ENCODE measurements at places on chromosomes 3 and 15.

- DNase-seq = no peak
Observed at GRCh38 chr3:160801386-160802118, 45.5 kb downstream of the PPM1L start.

- DNase-seq = no peak
Observed at GRCh38 chr3:198030125-198030524, 70.1 kb downstream of the LMLN start.

GRCh38 chr3:116591236-116591635 lies 118.3 kb upstream of the TUSC7 start:
- no peak for DNase-seq

GRCh38 chr15:23401627-23402026 lies 45.4 kb downstream of the GOLGA6L2 start:
- DNase-seq = no peak

DNA sequence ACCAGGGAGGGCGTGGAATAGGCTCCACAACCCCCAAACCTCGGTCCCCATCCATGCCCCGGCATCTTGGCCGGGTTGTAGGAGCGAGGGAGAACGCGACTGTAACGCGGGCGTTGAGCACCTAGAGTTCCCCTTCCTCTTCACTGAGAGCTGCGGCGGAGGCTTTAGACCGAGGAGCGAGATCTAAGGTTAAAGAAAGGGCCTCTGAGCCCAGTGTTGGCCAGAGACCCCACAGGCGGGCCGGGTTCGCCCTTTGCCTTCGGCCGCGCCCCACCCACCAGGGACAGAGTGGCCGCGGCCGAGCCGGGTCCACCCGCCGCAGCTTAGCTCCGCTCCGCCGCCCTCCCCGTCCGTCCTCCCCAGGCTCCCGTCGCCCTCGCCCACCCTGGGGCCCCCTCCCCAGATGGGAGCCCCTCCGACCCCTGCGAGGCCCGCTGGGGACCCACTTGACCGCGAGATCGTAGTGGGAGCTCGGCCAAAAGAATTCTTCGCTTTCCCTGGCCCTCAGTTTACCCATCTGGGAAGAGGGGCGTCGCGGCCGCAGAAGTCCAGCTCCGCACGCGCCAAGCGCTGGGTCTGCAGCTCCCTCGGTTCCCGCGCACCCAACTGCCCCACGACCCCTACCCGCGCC lies 425 bp downstream of the ANPEP start:
- no peak for DNase-seq

GRCh38 chr3:94787734-94788270 lies 724.9 kb downstream of the NSUN3 start:
- no peak for DNase-seq

DNA sequence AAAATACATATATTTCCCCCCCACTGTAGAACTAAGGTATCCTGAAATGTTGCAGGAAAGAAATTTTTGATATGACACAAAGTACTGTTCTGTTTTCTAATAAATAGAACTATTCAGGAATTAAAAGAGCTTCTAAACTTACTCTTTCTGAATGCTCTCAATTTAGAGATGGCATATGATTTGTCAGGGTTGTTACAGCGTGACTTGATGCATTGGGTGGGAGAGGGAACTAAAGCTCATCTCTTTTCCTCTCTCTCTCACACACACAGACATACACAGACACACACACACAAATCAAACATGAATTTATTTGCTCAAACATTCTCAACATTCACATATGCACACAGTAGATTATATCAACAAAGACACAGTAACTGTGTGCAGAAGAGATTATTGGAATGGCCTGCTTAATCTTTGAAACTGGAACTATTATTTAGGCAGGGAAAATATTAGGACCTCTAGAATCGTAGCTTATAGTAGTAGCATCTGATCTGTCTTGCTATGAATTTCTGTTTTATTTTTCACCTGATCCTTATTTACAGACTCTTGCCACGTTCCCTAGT lies 807.4 kb upstream of the GBE1 start:
- DNase-seq = no peak

DNA sequence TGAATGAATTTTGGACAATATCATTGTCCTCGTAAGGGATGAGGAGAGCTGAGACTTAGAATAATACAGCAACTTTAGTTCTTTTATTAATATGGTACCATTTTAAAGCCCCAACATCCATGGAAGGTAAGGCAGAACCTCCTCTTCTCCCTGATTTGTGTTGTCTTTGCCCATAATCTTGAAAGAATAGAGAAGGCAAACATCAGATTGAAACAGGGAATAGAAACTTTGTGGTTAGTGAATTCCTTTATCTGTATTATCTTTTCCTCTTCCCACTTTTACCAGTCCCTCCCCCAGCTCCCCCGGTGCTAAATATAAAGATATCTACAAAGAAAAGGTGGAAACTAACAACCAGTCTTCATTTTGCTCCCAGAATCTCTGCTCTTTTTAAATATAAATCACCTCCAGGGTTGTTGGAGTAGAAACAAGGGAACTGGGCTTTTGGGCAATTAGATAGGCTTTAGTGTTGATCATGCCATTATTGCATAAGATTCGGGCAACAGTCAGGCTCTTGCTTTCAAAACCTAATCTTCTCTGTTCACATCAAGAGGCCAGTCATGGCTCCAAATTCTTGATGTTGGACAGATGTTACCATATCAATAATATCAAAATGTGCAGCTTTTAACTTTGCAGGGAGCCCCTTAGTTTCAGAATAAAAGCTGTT lies 32.5 kb downstream of the ITPR1 start:
- no peak for DNase-seq

- DNase-seq = no peak
Observed at GRCh38 chr3:60015032-60015705, 965.3 kb upstream of the CFAP20DC start.

DNA sequence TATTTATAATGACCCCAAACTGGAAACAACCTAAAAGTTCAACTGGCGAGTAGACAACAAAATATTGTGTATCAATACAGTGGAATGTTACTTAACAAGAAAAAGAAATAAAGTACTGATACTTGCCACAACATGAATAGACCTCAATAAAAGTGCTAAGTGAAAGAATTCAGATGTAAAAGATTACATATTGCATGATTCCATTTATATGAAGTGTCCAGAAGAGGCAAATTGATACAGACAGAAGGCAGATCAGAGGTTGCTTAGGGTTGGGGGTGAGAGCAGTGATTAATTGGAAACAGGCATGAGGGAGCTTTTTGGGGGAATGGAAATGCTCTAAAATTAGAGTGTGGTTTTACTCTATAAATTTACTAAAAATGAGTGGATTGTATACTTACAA lies 183.3 kb downstream of the SATB1 start:
- DNase-seq = no peak

DNA sequence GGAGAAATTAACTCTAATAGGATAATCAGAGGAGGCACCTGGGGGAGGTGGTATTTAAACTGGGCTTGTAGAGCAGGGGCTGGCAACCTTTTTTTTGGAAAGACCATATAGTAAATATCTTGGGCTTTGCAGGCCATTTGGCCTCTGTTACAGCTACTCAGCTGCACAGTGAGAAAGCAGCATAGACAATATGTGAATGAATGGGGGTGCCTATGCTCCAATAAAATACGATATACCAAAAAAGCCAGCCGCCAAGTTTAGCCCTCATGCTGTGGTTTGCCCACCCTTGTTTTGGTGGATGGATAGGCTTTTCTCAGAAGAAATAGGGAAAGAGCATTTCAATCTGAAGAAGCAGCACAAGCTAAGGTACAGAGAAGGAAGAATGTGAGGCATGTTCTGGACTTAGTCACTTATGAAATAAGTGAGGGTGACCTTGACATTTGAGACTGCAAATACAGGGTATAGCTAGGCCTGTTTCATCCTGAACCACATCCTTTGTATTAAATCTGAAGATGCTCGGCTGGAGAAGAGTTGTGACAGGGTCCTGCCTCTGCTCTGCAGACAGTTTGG lies 131.0 kb upstream of the NR2E3 start:
- DNase-seq = no peak

- DNase-seq = no peak
Observed at GRCh38 chr3:157515398-157515797, 12.2 kb upstream of the VEPH1 start.

DNA sequence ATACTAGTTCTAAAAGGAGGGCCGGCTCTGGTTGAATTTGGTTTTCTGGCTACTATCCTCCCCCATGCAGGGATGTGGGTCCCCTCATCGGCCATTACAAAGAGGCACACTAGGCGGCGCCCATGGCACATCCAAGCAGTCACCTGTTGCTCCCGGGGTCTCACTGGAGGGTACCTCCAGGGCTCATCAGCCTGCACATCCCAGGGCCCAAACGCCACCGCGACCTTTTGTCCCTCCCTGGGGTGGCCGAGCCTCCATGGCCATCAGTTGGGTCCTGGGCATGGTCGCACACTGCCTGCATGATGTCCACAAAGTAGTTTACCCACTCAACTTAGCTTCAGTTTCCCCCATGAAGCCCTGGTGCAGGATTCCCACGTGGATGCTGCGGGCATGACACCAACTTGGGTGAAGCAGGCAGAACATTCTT lies 28.3 kb downstream of the IDH3A start:
- no peak for DNase-seq

DNA sequence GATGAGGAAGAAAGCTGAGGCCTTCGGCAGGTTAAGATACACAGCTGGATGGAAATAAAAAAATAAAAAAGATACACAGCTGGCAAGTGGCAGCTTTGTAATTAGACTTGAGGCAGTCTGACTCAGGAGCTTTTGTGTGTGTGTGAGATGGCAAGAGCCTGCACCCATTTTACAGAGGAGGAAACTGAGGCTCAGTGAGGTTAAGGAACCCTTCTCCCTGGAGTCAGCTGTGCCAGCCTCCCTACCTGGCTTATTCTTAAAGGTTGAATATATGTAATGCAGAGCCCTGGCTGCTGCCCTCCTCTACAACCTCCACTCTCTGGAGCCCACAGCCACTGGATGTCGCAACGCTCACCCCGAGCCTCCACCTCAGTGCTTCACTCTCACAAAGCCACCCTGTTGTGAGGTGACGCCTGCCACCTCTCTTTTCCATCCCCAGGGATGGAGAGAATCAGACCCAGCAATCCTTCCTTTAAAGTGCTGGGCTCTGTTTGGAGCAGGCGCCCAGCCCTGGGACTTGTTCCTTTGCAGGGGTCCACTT lies 20.6 kb upstream of the FAM107A start:
- DNase-seq = no peak

DNA sequence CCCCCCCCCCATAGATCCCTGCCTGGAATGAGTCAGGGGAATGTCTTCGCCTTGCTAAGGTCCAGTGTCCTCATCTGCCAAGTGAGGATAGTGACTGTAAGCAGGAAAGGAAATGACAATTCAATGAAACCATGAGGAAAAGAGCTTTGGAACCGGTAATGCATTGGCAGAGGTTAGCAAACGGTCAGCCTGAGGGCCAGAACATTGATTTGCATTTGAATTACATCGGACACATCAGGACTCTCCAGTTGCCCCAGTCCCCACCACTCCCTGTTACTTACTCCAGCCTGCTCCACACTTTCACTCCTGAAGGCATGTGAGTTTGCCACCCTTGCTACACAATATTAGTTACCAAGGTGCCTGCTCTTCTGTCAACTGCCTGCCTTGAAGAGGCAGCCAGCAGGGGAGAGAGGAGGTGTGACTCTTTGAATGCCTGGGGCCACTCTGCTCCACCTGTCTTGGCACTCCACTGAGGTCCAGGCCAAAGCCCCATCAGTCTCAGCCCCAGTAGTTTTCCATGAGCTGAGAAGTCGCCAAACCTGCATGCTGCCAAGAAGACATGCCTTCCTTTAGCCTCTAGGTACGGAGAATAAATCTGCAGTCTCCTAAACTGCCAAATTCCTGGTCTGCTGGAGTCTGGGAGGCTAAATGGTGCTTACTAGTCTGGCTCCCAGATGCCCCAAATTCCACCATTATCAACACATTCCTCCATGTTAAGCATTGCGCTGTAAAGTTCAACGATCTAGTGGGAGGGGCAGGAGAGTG lies 191.7 kb upstream of the TLE3 start:
- no peak for DNase-seq

GRCh38 chr3:104779324-104779723 lies 587.4 kb upstream of the ALCAM start:
- DNase-seq = no peak

DNA sequence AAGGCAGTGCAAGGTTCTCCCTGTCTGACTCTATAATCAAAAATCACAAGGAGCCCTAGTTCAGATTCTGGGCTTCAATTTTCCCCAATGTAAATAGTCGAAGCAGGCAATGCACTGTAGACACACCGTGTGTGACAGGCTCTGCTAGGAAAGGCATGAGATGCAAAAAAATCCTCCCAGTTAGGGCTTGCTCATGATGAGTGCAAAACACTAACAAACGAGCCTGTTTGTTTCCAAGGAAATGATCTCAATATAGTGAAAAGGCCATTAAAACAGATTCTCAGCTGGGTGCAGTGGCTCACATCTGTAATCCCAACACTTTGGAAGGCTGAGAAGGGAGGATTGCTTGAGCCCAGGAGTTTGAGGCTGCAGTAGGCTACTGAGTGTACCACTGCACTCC lies 55.7 kb downstream of the UMPS start:
- DNase-seq = no peak

DNA sequence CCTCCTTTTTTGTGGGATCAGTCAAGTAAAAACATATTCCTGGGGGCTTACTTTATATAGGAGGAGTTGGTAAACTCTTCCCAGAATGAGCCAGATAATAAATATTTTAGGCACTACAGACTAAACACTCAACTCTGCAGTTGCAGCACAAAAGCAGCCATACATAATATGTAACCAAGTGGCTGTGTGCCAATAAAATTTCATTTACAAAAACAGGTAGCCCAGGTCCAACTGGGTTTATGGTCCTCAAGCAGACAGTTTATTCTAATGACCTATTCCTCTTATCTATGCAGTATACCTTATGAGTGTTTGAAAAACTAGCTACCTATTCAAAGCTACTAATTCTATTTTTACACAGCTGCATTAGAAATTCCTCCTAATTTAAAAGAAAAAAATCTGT lies 61.8 kb downstream of the FAIM start:
- peak; percentile 22 for DNase-seq

DNA sequence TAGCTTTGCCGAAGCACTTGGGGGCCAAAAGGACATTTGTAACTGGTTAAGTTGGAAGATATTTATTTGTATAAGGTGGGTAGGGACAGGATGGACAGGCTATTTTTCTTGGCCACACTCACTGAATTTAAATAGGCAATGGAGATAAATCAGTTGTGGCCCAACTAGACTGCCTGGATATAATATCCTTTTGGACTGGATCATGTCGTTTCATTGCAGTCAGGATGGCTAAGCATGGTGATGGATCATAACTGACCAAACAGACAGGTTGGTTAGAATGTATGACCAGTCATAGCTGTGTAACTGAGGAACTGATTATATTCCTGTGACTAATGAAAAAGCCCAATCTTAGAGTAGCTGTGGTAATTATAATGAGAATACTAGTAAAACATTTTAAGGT lies 284.0 kb downstream of the LPP start:
- DNase-seq = no peak

GRCh38 chr3:160649596-160649995 lies 27.4 kb upstream of the ARL14 start:
- DNase-seq = no peak
